ENCODE measurements at places on chromosomes 2 and 18. TPM values are rescaled to one million over a fixed set of nuclear protein-coding genes. Genes with fewer than 3 reads are reported as not detected.

GRCh38 chr18:31100436-31101182, 1.6 kb downstream of the DSC2 start:
- H3K4me3 ChIP-seq = no peak overlapping the region
- no peaks in the 10 kb centered on the region for H3K36me3 ChIP-seq
- peaks cover 13% of the 10 kb centered on the region for H3K27me3 ChIP-seq
- no peak for DNase-seq
- no peaks in the 10 kb centered on the region for H3K4me1 ChIP-seq

DNA sequence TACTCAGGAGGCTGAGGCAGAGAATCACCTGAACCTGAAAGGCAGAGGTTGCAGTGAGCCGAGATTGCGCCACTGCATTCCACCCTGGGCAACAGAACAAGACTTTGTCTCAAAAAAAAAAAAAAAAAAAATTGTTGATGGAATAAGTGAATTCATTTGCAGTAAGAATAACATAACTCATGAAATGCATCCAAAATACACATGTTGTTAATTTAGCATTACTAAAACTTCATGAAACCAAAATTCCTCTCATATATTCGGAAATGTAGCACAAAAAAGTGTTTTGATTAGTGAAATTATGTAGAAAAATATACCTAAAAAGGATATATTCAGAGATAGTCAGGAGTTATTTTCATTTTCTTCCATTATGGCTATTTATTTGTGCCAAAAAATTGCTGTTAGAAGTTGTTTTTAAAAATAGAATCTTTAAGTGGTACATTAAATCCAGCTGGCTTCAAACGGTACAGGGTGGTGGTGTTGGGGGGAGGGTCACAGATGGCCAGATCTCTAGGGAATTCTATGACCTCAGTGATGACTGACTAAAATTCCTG, 78.2 kb upstream of the UGP2 start:
- H3K36me3 ChIP-seq = no peaks in the 10 kb centered on the region
- no peak overlapping the region for H3K4me3 ChIP-seq
- H3K27me3 ChIP-seq = no peaks in the 10 kb centered on the region
- no peak overlapping the region for H3K27ac ChIP-seq
- H3K4me1 ChIP-seq = no peaks in the 10 kb centered on the region
- no peak for DNase-seq

The NT5C1B gene
- not detected for total RNA-seq

The OSR1 gene
- not detected for total RNA-seq

The IL18RAP gene
- total RNA-seq = 7.2 TPM

GRCh38 chr2:133229974-133230373, 338.3 kb downstream of the NCKAP5 start:
- DNase-seq = no peak
- H3K27me3 ChIP-seq = no peaks in the 10 kb centered on the region
- H3K4me3 ChIP-seq = no peak overlapping the region
- no peaks in the 10 kb centered on the region for H3K36me3 ChIP-seq
- H3K4me1 ChIP-seq = no peaks in the 10 kb centered on the region
- no peak overlapping the region for H3K27ac ChIP-seq

The SKOR2 gene
- total RNA-seq = not detected

GRCh38 chr2:36178384-36178783, 177.2 kb upstream of the CRIM1 start:
- DNase-seq = no peak
- no peak overlapping the region for H3K4me3 ChIP-seq
- peaks cover 6% of the 10 kb centered on the region for H3K27me3 ChIP-seq
- no peaks in the 10 kb centered on the region for H3K4me1 ChIP-seq
- H3K27ac ChIP-seq = no peak overlapping the region
- no peaks in the 10 kb centered on the region for H3K36me3 ChIP-seq

- peak overlapping the region; percentile 82 for H3K27ac ChIP-seq
- H3K4me1 ChIP-seq = peaks cover 40% of the 10 kb centered on the region
Measured at GRCh38 chr2:112482309-112483041, 519 bp downstream of the TTL start.

DNA sequence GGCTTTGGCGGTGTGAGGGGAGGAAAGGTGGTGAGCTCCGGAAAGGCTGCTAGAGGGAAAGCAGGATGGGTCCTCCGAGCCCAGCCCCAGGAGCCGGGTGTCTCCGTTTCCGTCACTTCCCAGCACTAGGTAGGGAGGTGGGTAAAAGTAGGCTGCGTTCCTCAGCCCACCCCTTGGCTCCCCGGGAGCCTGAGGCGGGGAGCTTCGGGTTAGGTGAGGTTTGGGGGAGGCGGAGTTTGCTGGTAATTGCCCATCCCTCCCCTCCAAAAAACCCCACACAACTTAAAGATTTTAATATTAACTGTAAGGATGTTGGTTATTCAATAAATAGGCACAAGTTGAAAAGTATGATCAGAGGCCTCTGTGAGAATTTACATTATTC, 552 bp upstream of the ATF2 start:
- peak overlapping the region; percentile 100 for H3K4me3 ChIP-seq
- H3K27ac ChIP-seq = peak overlapping the region; percentile 97
- H3K36me3 ChIP-seq = peaks cover 31% of the 10 kb centered on the region
- DNase-seq = no peak

The MALT1 gene
- 43.0 TPM for total RNA-seq

DNA sequence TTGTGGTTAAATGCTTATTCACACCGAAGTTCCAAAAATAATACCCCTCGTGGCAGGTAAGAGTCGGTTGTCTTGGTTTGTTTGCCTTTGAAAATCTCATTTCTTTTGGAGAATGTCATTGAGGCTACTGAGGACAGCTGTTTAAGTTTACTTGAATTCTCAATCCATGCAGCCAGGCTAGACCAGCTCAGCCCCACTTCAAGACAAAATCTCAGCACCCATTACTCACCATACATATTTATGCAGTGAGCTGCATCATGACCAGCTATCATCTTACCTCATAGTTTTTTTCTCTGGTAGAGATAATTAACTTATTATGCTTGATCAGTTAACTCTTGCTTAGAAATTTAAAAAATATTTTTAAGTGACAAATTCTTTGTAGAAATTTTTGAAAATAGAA, 115.9 kb downstream of the HAUS1 start:
- H3K27me3 ChIP-seq = no peaks in the 10 kb centered on the region
- no peak overlapping the region for H3K27ac ChIP-seq
- H3K36me3 ChIP-seq = peaks cover 35% of the 10 kb centered on the region
- H3K4me3 ChIP-seq = no peak overlapping the region
- peaks cover 47% of the 10 kb centered on the region for H3K4me1 ChIP-seq

- no peak overlapping the region for H3K27ac ChIP-seq
- H3K4me1 ChIP-seq = peaks cover 7% of the 10 kb centered on the region
- H3K36me3 ChIP-seq = peaks cover 20% of the 10 kb centered on the region
- H3K27me3 ChIP-seq = no peaks in the 10 kb centered on the region
Measured at GRCh38 chr2:97752342-97753334, 39.3 kb downstream of the ZAP70 start.

DNA sequence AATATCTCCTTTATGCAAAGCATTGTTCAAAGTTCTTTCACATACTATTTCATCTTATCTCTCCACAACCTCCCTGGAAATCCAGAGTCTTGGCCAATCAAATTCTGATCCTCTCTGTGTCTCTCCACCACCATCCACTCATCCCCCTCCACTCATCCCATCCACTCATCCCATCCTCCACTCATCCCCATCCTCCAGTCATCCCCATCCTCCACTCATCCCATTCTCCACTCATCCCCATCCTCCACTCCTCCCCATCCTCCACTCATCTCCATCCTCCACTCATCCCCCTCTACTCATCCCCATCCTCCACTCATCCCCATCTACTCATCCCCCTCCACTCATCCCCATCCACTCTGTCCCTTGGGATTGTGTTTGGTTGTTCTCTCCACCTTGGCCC, 101.1 kb downstream of the BCL2 start:
- H3K27ac ChIP-seq = peak overlapping the region; percentile 93
- H3K27me3 ChIP-seq = no peaks in the 10 kb centered on the region
- DNase-seq = no peak
- H3K4me1 ChIP-seq = peaks cover 93% of the 10 kb centered on the region

DNA sequence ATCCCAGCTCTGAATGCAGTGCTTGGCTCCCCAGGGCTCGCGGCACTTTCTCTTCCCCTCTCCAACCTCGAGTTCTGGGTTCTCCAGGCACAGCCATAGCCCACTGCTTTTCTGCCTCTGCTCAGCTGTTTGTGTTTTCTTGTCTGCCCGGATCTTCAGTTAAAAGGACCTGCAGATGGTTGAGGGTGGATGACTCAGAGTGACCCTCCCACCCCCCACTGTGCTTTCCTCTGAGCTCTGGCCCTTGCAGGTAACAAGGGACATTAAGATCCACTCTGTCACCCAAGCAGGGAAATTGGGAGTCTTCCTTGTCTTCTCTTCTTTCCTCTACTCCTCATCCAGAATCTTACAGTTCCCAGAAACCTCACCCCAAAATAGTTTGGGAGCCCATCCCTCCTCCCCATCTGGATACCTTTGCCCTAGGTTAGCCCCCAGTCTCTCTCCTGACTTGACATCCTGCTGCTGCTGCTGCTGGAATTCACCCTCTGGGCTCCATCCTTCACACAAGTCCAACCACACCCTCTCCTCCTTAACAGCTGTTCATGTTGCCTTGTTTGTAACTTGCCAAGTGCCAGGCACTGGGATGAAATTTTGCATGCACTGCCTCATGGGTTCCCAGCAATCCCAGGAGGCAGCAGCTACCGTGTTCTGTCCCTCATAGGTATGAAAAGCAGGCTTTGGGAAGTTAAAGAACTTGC, 157.9 kb upstream of the TTC39C start:
- no peak overlapping the region for H3K27ac ChIP-seq
- peaks cover 4% of the 10 kb centered on the region for H3K27me3 ChIP-seq
- no peak for DNase-seq
- H3K4me1 ChIP-seq = peaks cover 12% of the 10 kb centered on the region
- no peaks in the 10 kb centered on the region for H3K36me3 ChIP-seq

DNA sequence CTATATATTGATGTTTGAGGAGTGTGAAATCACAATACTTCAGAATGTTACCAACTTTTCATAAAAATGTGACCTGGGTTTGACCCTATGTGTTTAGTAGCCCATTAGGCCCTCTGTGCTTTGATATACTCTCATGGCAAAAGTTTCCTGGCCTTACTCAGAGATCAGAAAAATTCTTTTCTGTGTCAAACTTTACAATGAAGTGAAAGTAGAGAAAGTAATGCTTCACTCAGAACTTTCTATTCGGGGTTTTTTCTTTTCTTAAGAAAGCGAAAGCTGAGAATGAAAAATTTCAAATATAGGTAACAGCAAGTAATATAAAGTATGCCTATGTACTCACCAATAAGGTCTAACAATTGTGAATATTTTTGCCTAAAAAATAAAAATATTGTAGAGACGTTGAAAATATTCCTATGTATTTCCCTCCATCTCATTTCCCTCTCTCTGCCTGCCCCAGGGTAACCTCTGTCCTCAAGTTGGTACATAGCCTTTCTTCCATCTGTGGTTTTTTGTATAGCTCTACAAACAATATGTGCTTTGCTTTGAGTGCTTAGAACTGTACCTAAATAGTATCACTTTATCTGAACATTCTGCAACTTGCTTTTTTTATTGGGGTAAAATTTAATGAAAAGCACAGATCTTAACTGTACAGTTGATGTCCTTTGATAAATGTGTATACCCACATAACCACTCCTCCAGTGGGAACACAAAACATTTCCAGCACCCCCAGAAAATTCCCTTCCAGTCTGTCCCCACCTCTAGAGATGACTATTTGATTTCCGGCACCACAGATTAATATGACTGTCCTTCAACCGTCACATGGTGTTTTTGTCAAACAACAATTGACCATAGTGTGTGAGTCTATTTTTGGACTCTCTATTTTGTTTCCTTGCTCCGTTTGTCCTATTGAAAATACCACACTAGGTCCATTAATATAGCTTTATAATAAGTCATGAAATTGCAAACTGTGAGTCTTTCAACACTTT, 10.3 kb upstream of the ACKR3 start:
- no peak for DNase-seq
- peaks cover 28% of the 10 kb centered on the region for H3K4me1 ChIP-seq
- H3K27me3 ChIP-seq = peaks cover 20% of the 10 kb centered on the region
- H3K27ac ChIP-seq = no peak overlapping the region

DNA sequence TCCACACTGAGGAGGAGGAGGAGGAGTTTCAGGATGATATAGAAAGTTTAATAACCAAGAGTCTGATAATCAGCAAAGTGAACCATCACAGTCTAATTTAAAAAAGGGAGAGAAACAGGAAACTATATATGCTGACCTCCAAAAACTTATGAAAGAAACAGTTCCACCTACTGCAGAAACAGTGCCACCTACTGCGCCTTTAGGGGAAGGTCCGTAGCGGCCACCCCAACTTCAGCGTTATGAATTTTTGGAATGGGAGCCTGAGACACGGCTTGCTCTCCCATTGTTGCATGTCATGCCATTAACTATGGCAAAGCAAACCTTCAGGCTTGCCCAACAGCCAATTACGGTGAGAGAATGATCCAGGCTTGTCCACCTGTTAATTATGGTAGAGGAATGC, 1719.2 kb upstream of the LRRTM1 start:
- H3K36me3 ChIP-seq = no peaks in the 10 kb centered on the region
- H3K4me3 ChIP-seq = no peak overlapping the region
- H3K27ac ChIP-seq = no peak overlapping the region

- H3K4me1 ChIP-seq = peaks cover 30% of the 10 kb centered on the region
- no peak for DNase-seq
- no peaks in the 10 kb centered on the region for H3K36me3 ChIP-seq
- H3K27ac ChIP-seq = no peak overlapping the region
Measured at GRCh38 chr2:10310309-10310888, 7.7 kb downstream of the HPCAL1 start.

The GDF7 gene
- not detected for total RNA-seq

- H3K27me3 ChIP-seq = no peaks in the 10 kb centered on the region
- no peaks in the 10 kb centered on the region for H3K4me1 ChIP-seq
- no peak overlapping the region for H3K27ac ChIP-seq
- H3K4me3 ChIP-seq = no peak overlapping the region
- peaks cover 6% of the 10 kb centered on the region for H3K36me3 ChIP-seq
Measured at GRCh38 chr2:30481323-30481800, 34.3 kb downstream of the LCLAT1 start.

The ZBTB14 gene
- 26.3 TPM for total RNA-seq

DNA sequence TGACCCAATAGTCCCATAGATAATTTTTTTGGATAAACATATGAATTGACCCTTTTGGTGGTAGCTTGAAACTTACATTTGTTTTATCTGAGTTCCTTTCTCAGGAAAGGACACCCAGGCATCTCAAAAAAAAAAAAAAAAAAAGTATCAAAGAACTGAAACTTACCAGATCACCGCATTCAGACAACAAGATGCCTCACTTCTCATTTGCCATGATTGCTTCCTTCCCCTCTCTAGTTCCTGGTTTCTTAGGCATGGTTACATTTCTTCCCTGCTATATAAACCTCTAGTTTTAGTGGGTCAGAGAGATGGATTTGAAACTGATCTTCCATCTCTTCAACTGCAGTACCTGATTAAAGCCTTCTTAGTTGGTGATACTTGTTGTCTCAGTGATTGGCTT, 240.1 kb downstream of the ACKR3 start:
- no peaks in the 10 kb centered on the region for H3K4me1 ChIP-seq
- DNase-seq = no peak
- H3K36me3 ChIP-seq = no peaks in the 10 kb centered on the region
- peaks cover 11% of the 10 kb centered on the region for H3K27me3 ChIP-seq
- no peak overlapping the region for H3K27ac ChIP-seq
- H3K4me3 ChIP-seq = no peak overlapping the region

The ANKZF1 gene
- 121 TPM for total RNA-seq

All from activated CD4-positive, alpha-beta memory T cell treated with anti-CD3 and anti-CD28 coated beads, Interleukin-2, amount 10 ng/mL, durations not matched to agents 7 days and 5 days (primary cell).